B cell (primary cell): ENCODE measurements at places on chromosomes 3 and 15. TPM values are rescaled to one million over a fixed set of nuclear protein-coding genes. Genes with fewer than 3 reads are reported as not detected.

Gene VGLL4
- polyA plus RNA-seq, result 25.8 and 29.8 TPM in 2 replicates

Gene AGBL1
- not detected in 2 replicates for polyA plus RNA-seq

Gene GXYLT2
- polyA plus RNA-seq, result not detected in 2 replicates

Gene DNAJA4
- 13.2 and 19.2 TPM in 2 replicates for polyA plus RNA-seq

Gene SLC9C1
- 0.07 and 0.30 TPM in 2 replicates for polyA plus RNA-seq

DNA sequence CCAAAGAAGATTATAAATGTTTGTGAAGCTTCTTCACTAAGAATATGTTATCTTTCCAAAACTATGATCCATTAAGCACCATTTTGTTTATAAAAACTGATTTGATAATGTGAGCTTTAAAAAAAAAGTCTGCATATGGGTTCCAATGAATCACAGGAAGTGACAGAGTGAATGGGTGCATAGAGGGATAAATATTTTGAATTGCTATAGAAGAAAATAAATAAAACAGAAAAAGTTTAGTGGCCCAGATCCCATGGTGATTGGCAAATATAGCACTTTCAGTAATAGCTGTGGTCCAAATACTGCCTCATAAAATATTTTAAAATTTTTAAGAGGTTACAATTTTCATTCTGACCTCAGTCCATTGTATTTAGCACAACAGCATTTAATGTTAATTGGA, 19.2 kb downstream of the CPA3 start:
- DNase-seq, result no peak

- DNase-seq, result no peak
Observed at GRCh38 chr3:112010636-112011035, 11.9 kb downstream of the TAGLN3 start.

DNA sequence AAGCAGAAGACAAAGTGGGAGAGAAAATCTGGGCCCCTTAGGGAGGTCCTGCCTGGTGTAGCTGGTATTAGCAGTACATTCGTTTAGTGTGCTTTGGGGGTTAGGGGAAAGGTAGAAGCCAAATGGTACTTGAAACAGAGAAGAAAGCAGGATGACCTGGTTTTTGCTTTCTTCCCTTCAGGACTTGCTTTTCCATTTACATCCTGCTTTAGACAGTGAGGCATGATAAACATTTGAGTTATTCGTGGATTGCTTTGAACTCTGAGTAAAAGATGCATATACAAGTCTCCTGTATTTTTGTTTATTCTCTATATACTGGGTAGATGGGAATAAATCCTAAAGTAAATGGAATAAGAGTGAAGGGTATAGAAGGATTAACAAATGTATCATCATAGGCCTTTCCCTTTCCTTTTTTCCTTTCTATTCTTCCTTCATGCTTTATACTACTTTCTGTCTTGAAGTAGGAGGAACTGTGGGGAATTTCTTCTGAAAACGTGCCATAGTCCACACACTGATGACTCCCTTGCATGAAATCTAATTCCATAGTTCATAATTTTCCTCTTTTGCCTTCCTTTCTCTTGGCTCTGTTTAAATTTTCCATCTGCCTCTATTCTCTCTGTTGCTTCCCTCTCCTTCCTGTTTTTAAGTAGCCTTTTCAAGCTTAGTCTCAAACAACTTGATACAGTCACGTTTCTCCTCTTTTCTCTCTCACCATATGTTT, 139.5 kb upstream of the RBMS3 start:
- DNase-seq, result no peak

DNA sequence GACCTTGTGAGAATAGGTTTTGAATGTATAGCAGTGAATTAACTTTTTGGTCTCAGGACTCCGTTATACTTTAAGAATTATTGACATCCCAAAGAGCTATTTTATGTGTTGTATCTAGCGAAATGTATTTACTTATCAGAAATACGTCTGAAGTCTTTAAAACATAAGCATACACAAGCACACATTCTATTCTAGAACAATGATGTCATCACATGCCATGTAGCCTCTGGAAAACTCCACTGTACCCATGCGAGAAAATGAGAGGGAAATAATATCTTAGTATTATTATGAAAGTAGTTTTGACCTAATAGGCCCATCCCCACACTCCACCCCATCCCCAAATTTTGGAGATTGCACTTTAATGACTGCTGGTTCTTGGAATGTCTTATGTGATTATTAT, 1.5 kb downstream of the POLR2M start:
- no peak for DNase-seq

GRCh38 chr3:154023148-154023547, 98.0 kb upstream of the ARHGEF26 start:
- no peak for DNase-seq

DNA sequence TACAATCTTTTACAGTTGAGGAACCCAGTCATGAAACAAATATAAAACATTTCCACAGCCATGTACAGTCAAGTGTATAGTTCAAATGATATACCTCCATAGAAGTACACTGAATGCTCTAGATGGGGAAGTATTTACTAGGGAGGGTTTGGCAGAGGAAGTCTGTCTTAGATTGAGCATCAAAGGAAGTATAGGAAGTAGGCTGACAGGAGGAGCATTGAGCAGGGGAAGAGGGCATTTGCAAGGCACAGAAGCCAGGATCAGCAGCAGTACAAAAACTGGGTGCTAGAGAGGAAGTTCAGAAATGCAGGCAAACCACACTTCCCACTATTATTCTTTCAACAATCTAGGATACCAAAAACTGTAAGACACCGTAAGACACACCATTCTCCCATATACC, 122.6 kb downstream of the ANO10 start:
- DNase-seq, result no peak
